ENCODE measurements at places on chromosomes 3 and 15. TPM values are rescaled to one million over a fixed set of nuclear protein-coding genes. Genes with fewer than 3 reads are reported as not detected.

The TERC gene
- total RNA-seq = 290 TPM

The MESP2 gene
- 1.9 TPM for total RNA-seq

The CLDN16 gene
- not detected for total RNA-seq

The TUSC7 gene
- not detected for total RNA-seq

The THBS1 gene
- 791 TPM for total RNA-seq

The ADAMTS9 gene
- total RNA-seq = 0.16 TPM

The VGLL3 gene
- 10.9 TPM for total RNA-seq

The CCRL2 gene
- 0.16 TPM for total RNA-seq

The LHFPL4 gene
- total RNA-seq = under 0.01 TPM

The ALDH1L1 gene
- total RNA-seq = not detected

The RBPMS2 gene
- total RNA-seq = not detected

The FBXO40 gene
- not detected for total RNA-seq

The FEZF2 gene
- total RNA-seq = not detected

The CFAP91 gene
- 0.47 TPM for total RNA-seq

The C3orf85 gene
- total RNA-seq = not detected

The TRH gene
- not detected for total RNA-seq

The OSTN gene
- not detected for total RNA-seq

The GTF2A2 gene
- 19.2 TPM for total RNA-seq

The TRIM42 gene
- total RNA-seq = not detected

The MCCC1 gene
- total RNA-seq = 29.5 TPM

The PLA2G4D gene
- total RNA-seq = not detected

The HIGD2B gene
- total RNA-seq = under 0.01 TPM

The CPA3 gene
- total RNA-seq = not detected

The CCR4 gene
- not detected for total RNA-seq

The ALG1L2 gene
- not detected for total RNA-seq

The ABHD17C gene
- 10.7 TPM for total RNA-seq

The ETV5 gene
- 5.4 TPM for total RNA-seq

The CADM2 gene
- total RNA-seq = 1.6 TPM

The SLC22A14 gene
- under 0.01 TPM for total RNA-seq

The ZPLD1 gene
- under 0.01 TPM for total RNA-seq

The SMCO1 gene
- total RNA-seq = not detected

The PGBD4 gene
- 1.8 TPM for total RNA-seq

The LDHAL6B gene
- total RNA-seq = not detected

The CLSTN2 gene
- total RNA-seq = 0.09 TPM

The NANOGP8 gene
- not detected for total RNA-seq

The OIP5 gene
- 1.3 TPM for total RNA-seq

The GPR149 gene
- not detected for total RNA-seq

The TRANK1 gene
- 22.2 TPM for total RNA-seq

The SLC22A13 gene
- 0.09 TPM for total RNA-seq

The SKIL gene
- total RNA-seq = 50.5 TPM

The IL5RA gene
- under 0.01 TPM for total RNA-seq

The AADACL2 gene
- total RNA-seq = not detected

The STAB1 gene
- total RNA-seq = 0.32 TPM

The FSIP1 gene
- total RNA-seq = 1.5 TPM

The TNFAIP8L3 gene
- 80.4 TPM for total RNA-seq

The PLIN1 gene
- total RNA-seq = not detected

The SI gene
- not detected for total RNA-seq

All from bronchial smooth muscle cell (primary cell).